Activated naive CD4-positive, alpha-beta T cell treated with anti-CD3 and anti-CD28 coated beads, Interleukin-2, amount 50 U/mL, for 72 hours (primary cell): ENCODE measurements at places on chromosomes 3 and 15.

DNA sequence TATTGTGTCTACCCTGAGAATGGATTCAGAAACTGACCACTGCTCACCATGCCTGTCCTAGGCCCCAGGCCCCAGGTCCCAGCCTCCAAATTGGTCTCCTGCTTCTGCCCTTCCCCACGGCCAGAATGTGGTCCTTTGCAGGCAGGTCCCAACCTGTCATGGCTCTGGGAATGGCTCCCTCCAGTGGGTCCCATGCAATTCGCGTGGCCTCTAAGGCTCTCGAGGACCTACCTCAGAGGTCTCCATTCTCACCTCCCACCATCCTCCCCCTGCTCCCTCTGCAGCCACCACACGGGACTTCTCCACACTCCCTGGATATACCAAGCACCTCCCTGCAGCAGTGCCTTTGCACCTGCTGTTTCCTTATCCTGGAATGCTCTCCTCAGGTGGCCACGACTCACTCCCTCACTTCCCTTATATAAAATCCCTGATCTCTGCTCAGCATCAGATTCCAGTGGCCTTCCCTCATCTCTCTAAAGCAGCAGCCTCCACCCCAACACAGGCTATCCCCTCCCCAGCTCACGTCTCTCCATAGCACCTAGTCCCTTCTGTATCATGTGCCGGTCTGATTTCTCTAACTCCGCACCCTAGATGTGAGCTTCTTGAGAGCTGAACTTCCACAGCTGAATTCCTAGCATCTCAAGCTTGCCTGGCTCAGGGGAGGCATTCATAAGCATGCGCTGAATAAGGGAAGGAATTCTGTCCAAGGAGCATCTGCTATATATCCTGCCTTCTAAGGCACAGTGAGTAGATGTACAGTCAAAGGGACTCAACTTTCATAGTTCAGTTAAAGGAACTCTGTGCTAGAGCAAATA, 56.9 kb downstream of the ARRDC4 start:
- DNase-seq: no peak

DNA sequence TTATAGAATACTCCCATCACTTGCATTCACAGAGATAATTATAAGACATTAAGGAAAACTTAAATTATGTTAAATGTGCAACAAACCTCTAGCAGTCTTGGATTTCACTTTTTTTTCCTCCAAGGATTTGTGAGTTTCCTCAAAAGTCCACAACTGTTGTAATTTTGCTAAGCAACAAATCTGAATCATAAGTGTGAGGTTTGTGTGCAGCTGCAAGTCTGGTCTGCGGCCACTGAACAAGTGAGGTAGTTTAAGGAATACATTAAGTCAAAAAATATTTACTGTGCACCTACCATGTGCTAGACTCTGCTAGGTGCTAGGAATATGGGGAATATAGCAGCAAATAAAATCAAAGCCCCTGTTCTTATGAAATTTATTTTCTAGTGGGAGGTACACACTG, 70.2 kb downstream of the LRRC28 start:
- DNase-seq: no peak

DNA sequence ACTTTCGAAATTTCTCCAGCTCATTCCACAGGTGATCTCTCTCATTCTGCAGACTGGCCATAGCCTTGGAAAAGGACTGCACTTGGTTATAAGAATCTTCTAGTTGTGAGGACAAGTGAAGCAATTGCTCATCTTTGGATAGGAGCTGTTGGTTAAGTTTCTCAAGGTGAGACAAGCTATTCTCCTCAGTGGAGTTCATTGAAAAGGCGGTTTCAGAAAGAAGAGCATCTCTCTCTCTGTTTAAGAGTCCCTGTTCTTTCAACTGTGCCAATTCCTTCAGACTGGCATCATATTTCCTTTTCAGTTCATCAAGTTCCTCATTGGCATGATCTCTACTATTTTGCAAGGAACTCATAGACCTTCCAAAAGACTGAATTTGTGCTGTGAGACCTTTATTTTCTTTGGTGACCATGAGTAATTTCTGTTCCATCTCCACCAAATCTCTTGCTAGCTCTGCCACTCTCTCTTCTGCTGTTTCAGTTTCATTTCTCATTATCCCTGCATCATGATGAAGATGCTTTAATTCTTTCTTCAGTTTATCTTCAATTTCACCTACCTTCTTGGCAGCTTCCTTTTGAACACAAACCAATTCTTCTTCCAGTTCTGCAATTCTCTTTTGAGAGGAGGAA, 30.2 kb upstream of the HCLS1 start:
- no peak for DNase-seq

- DNase-seq: no peak
Observed at GRCh38 chr3:78887547-78888011, 880.2 kb downstream of the ROBO1 start.

DNA sequence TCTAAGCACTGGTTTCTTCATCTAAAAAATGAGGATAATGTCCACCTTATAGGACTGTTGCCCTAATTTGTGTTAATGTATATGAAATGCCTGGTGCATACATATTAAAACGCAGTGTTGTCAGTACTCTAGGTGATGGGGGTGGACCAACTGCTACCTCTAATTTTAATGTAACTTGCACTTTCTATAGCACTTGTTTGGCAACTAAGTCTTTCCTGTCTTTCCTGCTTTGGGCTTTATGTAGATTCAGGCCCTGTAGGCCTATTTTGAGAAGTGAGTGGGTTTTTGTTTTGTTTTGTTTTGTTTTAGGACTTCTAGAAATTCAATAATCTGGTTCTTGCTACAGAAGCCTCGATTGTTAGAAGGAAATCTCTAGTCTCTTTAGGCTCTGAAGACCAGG, 21.2 kb downstream of the SLC7A14 start:
- no peak for DNase-seq

GRCh38 chr3:38334142-38335055, 12.2 kb upstream of the XYLB start:
- no peak for DNase-seq

DNA sequence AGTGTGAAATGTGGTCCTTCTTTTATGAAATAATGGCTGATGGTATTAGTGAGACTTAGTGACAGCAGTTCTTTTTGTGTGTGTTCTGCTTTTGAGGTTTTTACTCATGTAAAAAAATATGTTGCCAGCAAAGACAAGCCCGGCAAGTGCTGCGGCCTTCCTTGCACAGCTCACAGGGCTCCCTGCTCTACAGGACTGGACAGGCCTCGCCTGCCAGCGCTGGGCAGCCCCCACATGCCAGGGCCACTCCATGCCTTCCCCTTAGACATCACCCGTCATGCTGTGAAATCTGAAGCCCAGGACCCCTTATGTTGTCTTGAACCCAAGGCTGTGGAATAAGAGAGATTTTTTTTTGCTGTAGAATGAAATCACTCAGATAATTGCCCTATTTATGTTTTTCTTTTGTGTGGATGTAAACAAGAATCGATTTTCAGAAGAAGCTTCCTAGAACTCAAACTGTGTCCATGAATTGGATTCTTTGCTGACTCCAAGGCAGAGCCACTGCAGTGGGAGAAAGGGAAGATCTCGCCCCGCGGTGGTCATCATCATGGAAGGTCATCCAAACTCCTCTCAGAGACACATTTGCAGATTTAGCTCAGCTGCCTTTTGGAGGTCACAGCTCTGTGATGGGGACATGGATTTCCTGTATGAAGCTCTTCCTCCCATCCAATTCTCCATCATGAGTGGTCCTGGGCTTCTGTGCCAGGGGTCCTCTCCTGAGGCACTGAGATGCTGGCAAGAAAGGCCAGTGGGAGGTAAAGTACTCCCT, 150.8 kb downstream of the ATP10A start:
- DNase-seq: no peak

DNA sequence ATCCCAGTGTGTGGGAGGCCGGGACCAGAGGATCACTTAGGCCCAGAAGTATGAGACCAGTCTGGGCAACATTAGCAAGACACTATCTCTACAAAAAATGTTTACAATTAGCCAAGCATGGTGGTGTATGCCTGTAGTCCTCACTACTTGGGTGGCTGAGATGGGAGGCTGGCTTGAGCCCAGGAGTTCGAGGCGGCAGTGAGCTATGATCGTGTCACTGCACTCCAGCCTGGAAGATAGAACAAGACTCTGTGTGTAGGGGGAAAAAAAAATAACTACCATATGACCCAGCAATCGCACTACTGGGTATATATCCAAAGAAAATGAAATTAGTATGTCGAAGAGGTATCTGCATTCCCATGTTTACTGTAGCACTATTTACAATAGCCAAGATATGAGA, 22.6 kb downstream of the RYK start:
- DNase-seq: no peak

- no peak for DNase-seq
Observed at GRCh38 chr3:171088496-171088895, 62.0 kb upstream of the SLC2A2 start.

GRCh38 chr3:142888099-142888480, 793 bp downstream of the PCOLCE2 start:
- no peak for DNase-seq

- no peak for DNase-seq
Observed at GRCh38 chr3:25749031-25749581, 34.1 kb downstream of the NGLY1 start.

GRCh38 chr3:158631981-158632380, 12.3 kb upstream of the GFM1 start:
- DNase-seq: no peak

DNA sequence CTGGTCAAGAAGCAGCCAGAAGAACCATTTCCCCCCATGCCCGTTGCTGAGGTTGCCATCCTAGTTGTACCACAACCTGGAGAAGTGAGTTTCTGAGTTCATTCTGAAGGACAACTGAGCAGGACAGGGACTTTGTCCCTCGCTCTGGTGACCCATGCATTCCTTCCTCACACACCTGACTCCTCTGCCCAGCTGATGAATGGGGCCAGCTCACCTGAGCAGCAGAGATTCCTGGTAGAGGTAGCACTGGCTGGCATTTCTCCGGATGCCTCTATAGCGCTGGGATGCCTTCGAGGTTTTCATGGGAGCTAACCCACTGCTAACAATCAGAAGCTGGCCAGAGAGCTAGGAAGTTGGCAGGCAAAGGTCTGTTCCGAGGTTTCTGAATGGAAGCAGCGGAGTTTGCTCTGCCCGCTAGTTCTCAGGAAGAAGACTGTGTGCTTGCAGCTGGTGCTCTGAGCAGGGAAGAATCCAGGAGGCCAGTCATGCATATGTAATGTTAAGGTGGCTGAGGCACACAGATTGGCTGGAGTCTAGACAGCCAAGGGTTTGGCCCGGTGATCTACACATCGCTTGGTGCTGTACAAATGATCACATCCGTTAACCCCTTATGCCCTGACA, at the start of gene TMC3:
Gene TMC3, minus strand, starts transcription at position 439 of the 621 bp plus-strand sequence. Its CDS starts 136 bp downstream, at position 303.
- no peak for DNase-seq

DNA sequence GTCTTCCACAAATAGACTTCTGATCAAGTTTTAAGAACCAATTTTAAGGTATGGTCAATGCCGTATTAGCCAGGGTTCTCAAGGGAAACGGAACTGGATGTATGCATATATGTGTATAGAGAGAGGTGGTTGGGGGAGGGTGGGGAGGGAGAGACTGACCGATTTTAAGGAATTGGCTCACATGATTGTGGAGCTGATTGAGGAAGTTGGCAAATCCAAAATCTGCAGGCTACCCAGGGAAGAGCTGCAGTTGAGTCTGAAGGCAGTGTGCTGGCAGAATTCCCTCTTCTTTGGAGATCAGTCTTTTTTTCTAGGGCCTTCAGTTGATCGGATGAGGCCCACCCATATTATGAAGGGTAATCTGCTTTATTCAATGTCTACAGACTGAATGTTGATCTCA, 40.8 kb upstream of the SPRED1 start:
- DNase-seq: no peak

DNA sequence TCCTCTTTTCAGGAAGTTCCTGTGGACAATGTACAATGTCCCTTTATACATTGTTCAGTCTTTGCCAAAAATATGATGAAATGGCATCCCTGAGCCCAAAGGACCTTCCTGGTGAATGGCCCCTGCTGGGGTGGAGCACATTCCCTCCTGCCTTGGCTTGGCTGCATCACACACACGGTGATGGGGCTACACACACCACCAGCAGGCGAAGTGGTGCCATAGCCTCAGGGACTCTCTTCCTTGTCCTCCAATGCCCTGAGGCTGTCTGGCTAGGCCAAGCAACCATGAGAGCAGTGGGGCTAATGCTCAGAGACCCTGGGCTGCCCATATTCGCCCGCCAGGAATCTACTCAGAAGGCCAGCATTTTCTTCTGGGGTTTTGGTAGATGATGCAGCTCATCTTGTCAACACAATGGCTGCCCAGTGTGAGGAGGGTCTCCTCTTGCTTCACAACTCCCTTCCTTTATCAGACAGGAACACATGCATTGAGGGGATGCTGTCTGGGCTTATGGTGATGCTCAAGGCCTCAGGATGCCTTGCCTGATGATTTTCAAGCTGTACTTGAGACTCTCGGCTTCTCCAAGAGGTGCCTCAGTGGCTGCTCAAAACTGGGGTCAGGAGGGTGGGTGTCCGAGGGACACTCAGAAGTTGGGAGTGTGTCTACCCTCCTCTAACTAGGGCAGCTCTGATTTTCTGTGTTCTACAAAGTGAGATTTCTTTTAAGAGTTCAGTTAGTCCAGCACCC, 40.9 kb upstream of the EPHB1 start:
- no peak for DNase-seq

GRCh38 chr3:107092121-107092520, 285.1 kb upstream of the CCDC54 start:
- no peak for DNase-seq

DNA sequence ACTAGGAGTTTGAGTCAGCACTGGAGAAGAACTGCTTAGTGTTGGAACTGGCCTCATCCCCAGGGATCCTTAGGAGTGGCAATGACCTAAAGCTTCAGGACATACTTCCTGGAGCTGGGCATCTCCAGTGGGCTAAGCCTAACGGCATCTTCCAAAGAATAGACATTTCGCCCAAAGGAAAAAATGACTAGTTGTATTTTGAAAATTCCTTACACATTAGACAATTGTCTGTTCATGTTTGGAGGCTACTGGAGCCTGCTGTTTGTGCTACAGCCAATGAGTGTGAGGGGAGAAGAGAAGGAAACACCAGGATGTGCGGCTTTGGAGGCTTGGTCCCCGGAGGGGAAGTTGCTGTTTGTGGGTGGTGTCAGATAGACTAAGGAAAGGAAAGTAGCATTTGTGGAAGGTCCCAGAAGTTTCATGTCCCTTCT, 77.6 kb downstream of the POLR2M start:
- no peak for DNase-seq

- DNase-seq: no peak
Observed at GRCh38 chr15:66006986-66007385, 137.7 kb downstream of the RAB11A start.

GRCh38 chr3:157838457-157838856, 267.8 kb downstream of the SHOX2 start:
- no peak for DNase-seq

- DNase-seq: no peak
Observed at GRCh38 chr3:164608554-164609276, 469.6 kb downstream of the SI start.

GRCh38 chr3:49976942-49977341, 37.0 kb downstream of the RBM6 start:
- no peak for DNase-seq

DNA sequence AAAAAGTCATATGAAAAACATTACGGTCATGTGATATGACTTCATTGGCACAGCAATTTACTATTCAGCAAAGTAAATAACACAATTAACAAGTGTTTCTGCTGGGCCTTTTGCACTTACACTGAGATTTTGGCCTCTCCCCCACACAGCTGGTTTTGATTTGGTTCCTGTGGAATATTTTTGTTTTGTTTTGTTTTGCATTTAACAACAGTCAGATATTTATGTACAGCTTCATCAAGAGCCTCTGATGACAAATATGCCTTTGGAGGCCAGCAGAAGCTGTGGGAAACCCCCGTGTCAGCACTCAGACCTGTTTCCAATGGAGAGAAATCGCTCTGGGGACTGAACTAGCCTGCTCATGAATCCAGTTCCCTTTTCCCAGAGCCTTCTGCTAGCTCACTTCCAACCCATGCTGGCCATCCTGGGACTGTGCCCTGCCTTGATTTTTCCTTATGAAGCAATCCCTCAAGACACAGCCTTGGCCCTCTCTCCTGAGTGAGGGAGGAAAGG, 161.9 kb downstream of the ATG7 start:
- no peak for DNase-seq
